Right forelimb (tissue), 1 donor: ENCODE measurements at places on chromosomes 12 and 14.

- DNase-seq = no peak
Observed at GRCh38 chr12:117576053-117576452, 214.6 kb upstream of the NOS1 start.

DNA sequence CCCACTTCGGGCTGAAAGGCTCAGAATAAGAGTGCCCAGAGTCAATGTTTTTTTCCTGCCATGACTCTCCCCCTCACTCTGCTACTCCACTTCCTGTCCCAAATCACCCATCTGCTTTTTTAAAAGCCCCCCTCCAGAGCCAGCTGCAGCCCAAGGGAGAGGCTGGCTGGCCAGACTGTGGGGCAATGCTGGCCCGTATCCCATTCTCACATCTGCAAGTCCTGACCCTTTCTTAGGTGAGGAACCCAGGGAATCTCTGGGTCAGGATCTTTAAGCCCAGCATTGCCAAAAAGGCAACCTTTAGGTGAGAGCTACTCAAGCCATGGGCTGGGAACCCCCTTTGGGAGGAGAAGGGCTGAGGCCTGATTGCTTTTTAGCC is 1.7 kb upstream of the ITGA5 start:
- no peak for DNase-seq

GRCh38 chr12:107875786-107876185 is 101.3 kb downstream of the ASCL4 start:
- no peak for DNase-seq

DNA sequence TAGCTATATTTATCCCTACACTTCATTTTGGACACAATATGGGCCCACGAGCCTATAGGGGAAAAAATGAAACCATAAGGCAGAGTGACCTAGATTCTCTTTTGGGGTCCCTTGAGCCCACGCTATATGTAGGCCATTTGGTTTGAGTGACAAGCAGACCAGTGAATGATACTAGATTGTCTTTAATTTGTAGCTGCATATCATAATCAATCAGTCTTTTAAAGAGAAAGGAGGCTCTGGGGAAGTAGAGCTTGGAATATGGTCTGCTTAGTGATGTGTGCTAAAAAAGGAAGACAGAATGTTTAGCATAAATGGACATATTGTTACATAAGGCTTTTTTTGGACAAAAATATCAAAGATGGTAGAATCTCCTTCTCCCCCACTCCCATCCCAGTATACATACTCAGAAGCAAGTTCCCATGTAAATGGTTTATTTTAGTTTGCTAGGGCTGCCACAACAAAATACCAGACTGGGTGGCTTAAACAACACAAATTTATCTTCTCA is 140.8 kb downstream of the CAPZA3 start:
- no peak for DNase-seq

DNA sequence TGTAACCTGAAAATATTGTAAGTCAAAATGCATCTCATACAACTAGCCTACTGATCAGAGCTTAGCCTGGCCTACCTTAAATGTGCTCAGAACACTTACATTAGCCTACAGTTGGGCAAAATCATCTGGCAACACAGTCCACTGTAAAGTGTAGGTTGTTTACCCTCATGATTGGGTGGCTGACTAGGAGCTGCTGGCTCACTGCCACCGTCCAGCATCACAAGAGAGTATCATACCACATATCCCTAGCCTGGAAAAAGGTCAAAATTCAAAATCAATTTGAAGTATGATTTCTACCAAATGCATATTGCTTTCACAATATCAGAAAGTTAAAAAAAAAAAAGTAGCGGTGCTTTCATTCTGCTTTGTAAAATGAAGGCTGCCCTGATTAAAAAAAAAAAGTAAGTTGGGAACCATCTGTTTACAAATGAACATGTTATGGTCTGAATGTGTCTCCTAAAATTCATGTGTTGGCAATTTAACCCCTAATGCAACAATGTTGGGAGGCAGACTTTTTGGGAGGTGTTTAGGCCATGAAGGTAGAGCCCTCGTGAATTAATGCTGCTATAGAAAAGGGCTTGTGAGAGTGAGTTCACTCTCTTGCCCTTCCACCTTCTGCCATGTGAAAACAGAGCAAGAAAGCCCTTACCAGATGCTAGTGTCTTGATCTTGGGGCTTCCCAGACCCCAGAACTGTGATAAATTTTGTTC is 211.8 kb downstream of the PPM1H start:
- DNase-seq = no peak

GRCh38 chr14:61581955-61582615 is 113.2 kb upstream of the HIF1A start:
- DNase-seq = no peak

- DNase-seq = no peak
Observed at GRCh38 chr12:128442096-128442495, 175.1 kb downstream of the TMEM132C start.

DNA sequence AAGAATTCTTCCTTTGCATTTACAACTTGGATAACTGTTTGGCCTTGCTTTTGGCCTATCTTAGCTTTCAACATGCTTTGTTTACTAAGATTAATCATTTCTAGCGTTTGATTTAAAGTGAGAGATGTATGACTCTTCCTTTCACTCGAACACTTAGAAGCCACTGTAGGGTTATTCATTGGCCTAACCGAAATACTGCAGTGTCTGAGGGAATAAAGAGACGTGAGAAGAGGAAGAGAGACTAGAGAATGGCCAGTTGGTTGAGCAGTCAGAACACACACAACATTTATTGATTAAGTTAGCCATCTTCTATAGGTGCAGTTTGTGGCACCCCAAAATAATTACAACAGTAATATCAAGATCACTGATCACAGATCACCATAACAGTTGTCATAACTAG is 62.3 kb upstream of the CCDC175 start:
- no peak for DNase-seq

- no peak for DNase-seq
Observed at GRCh38 chr12:87120440-87120839, 864.2 kb upstream of the MGAT4C start.

- no peak for DNase-seq
Observed at GRCh38 chr14:51855234-51855633, 5.2 kb upstream of the GNG2 start.

- no peak for DNase-seq
Observed at GRCh38 chr14:95895720-95896119, 19.1 kb downstream of the TUNAR start.

- no peak for DNase-seq
Observed at GRCh38 chr12:106308121-106308520, 5.6 kb downstream of the TCP11L2 start.

GRCh38 chr12:18998343-18999261 is 130.9 kb upstream of the PLEKHA5 start:
- no peak for DNase-seq

DNA sequence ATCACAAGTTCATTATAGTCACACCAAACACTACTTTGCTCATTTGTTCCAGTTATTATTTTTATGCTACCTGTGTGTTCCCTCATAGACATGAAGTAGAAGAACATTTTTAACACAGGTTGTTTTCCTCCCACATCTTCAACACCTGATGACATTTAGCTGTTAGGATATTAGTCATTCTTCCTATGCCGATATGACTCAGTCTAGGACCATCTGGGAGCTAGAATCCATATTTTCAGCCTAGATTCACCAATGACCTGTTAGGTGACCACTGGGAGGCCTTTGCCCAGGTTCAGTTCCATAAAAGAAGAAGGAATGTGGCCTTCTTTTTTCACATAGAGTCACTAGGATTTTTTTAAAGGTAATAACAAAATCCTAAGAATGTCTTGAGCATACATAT is 222.8 kb downstream of the C12orf42 start:
- DNase-seq = no peak

DNA sequence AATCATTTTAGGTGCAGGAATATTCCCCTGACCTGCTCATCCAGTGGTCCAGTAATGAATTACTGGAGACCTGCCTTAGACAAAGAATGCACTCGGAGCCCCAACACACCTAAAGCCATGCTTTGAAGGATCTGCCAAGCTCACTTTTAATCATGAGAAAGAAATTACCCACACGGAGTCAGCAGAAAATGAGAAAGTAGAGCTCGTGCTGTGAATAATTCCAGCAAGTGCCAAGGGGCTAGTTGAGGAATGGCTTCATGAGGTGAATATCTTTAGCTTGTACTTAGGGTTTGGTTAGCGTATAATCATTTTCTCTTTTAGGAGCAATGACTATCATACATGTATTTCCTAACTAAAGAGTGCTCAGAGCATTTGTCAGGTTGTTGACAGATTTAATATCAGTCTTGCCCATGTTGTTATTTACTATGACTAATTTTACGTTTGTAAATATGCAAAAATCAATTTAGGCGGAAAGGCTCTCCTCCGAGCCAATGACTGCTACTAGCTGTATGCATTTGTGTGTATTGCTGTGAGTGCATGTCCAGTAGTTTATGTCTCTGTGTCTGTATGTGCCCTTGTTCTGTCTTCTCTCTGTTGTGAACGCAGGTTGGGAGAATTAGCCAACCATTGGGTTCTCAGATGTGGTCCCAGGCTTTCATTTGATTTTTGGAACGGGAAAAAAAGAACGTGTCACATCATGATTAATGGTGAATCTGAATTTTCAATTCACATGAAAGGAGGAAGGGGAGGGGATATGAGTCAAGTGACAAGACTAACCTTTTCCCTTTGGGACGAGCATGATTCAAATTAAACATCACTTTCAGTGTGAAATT is 98.4 kb downstream of the RMST start:
- DNase-seq = no peak

GRCh38 chr14:75993567-75994041 is 8.0 kb downstream of the IFT43 start:
- no peak for DNase-seq

GRCh38 chr14:92382677-92383076 is 59.7 kb downstream of the SLC24A4 start:
- DNase-seq = no peak

DNA sequence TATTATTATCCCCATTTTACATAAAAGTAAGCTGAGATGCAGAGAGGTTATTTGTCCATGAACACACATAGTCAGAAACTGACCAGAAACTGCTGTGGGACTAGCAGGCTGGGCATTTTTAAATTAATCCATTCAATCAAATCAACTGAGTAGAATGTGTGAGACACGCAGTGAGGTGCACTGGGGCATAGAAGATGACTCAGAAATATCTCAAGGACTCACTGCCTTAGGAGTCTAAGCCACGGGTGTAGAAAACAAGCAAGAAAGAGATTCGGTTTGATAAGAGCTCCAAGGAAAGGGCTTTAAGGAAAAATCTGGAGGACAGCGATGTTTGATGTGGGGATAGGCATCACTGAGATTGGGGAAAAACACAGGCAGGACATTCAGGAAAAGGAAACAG is 127.8 kb downstream of the ANO2 start:
- no peak for DNase-seq

- no peak for DNase-seq
Observed at GRCh38 chr12:82648259-82648909, 38.3 kb upstream of the TMTC2 start.

- DNase-seq = no peak
Observed at GRCh38 chr14:45811155-45811554, 558.2 kb upstream of the MIS18BP1 start.

DNA sequence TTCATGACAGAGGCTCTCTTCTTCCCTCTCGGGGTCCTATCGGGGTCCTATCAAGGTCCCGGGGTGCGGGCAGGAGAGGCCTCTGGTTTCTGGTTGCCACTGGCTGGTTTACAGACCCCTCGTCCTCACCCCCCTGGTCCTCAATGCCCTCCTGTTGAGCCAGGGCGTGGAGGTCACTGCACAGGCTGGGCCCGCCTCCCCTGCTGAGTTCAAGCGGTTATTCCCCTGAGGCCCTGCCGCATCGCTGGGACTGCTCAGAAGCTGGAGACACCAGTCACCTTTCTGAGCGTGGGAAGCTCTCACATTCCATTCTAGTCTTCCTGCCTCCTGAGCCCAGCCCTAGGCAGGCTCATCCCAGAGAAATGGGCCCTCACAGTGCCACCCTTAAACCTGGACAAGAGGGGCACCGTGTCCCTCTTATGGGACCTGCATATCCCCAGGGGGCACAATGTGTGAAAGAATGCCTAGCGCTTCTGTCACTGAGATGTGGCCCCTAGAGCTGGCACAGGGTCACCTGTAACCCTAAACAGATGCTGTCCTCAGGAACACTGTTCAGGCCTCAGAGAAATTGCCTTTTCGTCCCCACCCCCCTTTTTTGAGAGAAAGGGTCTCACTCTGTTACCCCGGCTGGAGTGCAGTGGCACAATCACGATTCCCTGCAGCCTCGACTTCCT is 177.7 kb upstream of the RGS6 start:
- no peak for DNase-seq
